ENCODE measurements at places on chromosomes 2 and 18.

DNA sequence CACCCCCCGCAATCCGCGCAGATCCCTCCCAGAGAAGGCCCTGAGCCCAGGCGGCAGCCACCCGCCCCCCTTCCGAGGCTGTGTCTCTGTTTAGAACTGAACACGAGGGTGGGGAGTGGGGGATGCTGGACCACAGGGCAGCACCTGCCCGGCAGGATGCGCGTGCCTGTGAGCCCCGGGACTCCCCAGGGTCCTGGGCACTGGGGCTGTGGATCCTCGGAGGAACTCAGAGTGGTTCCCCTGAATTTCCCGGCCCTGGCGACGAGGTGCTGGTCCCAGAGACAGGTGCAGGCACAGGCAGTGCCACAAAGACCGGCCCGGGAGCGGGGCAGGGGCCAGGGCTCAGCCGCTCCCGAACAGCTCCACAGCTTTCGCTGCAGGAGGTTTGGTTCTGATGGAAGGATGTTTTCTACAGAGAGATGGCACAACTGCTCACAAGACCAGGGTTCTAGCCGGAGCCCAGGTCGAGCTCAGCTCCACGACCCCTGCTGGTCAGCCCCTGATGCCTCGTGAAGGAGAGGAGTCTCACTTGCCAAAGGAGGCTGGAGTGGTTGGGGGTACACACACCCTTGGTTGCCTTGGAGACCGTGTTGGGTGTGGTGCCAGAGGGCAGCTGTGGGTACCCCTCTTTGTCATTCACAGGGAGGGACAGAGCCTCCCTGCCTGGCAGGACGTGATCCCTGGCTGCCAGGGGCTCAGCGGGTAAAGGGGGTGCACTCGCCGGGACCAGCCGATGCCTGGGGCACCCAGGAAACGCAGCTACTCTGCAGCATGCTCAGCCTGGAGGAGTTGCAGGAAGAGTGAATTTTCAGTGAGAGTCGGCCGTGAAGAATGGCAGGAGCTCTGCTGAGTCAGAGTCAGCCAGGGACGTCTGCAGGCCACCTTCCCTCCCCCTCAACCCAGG lies 4.4 kb upstream of the NEU4 start:
- no peak for DNase-seq

- no peak for DNase-seq
These were observed 147.7 kb downstream of the NETO1 start for GRCh38 chr18:72720116-72720515.

- DNase-seq, result no peak
These were observed 53.0 kb downstream of the CDCA7 start for GRCh38 chr2:173407646-173408045.

DNA sequence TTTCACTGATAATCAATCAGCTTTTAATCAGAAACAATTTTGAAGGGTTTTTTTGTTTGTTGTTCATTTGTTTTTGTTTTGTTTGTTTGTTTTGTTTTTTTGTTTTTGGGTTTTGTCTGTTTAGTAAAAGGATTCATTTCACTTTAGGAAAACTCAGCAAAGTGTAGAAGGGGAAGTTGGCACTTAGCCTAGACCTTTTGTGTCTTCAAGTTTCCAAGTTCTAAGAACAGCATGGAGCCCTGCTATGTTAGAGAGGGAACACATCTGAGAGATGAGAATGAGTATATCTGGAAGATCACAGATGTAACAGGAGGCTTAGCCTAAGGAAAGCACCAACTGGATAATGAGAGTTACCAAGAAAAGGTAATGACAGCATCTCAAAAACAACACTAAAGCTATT lies 501.5 kb downstream of the ERBB4 start:
- no peak for DNase-seq

DNA sequence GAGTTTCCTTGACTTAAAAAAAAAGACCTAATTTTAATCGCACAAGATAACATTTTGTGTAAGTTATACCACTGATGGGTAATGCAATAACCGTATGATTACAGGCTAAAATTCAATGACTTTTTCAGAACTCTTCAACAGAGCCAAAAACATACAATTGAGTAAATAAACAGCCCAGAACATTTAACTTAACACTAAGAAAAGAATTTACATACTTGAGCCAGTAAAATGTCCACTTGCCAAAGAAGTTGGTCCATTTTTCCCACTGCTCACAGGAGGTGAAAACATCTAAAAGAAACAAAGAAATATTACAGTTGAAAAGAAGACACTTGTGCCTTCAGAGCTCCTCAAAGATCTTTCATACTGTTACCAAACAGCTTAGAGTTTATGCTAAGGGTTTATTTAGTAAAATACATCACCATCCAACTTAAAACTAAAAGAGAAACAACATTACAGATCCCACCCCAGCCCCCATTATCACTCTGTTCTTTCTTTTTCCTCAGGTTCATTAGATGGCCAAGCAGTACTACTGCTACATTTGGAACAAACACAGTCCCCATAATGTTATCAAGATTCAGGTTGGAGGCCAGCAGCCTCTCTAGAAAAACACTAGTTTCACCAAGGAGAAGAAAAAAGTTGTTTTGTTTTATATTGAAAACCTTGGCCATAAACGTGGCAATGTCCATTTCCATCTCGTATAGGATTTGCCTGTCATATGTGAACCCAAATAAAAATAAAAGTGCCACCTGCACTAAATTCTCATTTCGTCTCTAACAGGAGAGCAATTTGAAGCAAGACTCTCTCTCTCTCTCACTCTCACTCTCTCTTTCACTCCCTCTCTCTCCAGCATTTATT lies 2.7 kb downstream of the TCF4 start:
- DNase-seq, result no peak

- DNase-seq, result no peak
These were observed 161.6 kb downstream of the DDX1 start for GRCh38 chr2:15753233-15753798.

DNA sequence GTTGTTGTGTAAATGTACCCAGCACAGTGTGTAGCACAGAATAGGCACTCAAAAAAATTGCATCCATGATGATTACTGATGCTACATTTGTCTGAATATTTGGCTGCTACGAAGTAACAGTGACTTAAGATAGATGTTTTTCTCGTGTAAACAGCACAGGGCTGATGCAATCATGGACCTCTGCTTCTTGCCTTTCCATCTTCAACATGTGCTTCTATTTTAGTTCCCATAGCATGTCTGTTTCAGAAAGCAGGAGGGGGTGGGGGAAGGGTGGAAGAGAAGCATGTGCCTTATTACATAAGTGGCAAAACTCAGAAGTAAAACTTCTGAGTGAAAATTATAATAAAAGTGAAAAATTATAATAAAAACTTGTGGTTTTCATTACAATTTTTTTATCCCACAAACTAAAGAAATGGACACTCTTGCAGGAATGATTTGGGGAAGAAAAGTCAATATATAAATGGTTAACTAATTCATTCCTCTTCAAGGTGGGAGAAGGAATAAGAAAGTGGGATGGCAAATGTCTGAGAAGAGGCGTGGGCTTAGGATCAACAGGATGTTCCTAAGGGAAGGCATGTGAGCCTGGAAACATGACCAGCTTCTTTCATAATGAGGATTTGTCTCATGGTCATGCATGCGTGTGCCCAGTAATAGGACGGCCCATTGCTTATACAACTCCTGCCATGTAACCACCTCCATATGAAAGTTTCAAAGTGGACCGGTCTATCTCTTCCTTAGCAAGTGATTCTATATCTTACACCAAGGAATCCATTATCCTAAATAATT lies 27.2 kb downstream of the CCBE1 start:
- DNase-seq, result peak; percentile 78

- no peak for DNase-seq
These were observed 783 bp downstream of the BUB1 start for GRCh38 chr2:110677080-110677479.

DNA sequence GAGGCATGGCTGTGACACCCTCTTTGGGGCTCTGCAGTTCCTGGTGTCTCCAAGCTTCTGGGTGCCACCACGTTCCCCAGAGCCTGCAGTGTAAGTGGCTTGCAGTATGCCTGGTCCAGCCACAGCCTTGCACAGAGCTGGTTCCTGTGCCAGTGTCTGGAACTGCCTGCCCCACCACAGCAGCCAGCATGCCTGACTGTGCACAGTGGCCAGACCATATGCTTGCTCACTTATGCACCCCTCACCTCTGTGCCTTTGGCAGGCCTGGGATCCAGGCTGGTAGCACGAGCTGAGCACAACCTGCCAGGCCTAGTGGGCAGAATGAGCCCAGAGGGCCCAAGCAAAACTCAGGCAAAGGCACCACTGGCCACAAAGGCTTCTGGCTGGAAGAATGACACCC lies 154.1 kb downstream of the DPP4 start:
- DNase-seq, result no peak

DNA sequence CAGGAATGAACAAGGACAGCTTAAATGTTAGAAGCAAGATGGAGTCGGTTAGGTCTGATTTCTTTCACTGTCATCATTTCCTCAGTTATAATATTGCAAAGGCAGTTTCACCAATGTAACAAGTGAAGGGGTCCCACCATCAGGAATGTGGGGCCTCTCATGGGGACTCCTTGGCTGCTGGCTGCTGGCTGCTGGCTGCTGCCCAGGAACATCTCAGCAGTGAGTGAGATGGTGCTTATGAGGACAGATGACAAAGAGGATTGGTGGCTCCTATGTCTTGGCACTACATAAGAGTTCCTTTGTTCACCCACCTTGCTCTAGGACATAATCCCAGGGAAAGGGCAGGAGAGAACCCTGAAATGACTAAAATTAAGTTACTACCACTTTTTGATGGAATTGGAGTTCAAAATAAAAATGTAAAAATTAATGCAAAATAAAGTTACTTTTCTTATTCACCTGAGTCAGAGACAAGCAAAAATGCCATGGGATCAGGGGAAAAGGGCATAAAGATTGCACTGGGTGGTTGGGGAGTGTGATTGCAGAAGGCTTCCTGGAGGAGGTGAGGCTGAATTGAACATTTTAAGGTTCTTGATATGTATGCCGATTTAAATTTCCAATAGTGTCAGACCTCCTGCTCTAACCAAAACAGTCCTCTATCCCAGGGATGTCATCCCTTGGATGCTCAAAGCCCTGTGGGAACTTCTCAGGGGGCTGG lies 23.4 kb downstream of the TMEM177 start:
- no peak for DNase-seq

GRCh38 chr2:110783196-110783873 lies 51.0 kb downstream of the ACOXL start:
- no peak for DNase-seq

DNA sequence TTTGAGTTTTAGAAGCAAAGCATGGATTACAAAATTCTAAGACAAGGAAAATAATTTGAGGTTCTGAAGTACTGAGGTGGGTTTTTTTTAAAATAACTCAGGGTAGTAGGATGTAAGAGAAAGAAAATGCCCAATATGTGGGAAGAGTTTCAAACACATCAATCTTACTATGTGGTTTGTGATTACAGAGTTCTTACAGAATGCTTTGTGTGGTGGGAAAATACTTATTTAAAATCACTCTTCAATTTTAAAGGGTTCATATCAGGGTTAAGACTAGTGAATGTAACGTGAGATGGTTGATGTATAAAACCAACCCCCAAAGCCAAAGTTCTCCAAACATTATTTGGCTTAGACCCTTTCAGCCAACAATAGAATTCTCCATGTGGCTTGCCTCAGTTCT lies 173.5 kb downstream of the UBE2E3 start:
- DNase-seq, result no peak

DNA sequence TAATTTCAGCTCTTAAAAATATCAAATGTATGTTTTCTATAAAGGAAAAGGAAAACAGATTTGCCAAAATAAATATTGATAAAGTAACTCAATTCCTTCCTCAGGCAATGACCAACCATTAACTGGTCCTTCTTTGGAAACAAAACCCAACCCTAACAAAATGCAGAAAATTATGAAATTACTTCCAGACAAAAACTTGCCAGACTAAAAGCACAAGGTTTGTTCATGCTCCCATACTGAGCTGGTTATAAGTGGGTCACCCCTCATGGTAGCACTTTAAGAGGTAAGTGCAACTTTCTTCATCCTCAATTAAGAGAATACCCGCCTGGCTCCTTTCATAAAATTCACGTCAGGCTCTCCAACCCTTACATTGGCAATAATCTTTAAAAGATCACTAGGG lies 31.1 kb upstream of the TTC32 start:
- no peak for DNase-seq

DNA sequence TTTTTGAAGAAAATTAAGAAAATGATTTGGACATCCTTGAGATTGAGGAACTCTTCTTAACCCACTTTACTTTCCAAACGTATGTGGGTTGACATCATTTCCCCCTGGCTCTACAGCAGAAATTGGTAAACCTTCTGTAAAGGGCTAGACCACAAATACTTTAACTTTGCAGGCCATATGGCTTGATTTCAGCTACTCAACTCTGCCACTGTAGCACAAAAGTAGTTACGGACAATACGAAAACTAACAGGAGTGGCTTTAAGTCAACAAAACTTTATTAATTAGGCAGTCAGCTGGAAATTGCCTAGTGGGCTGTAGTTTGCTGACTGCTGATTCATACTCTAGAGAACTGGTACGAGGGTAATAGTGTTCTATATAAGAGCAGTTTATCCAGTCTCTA lies 83.2 kb upstream of the DTNB start:
- DNase-seq, result no peak

GRCh38 chr2:210387074-210387473 lies 72.1 kb upstream of the MYL1 start:
- no peak for DNase-seq

DNA sequence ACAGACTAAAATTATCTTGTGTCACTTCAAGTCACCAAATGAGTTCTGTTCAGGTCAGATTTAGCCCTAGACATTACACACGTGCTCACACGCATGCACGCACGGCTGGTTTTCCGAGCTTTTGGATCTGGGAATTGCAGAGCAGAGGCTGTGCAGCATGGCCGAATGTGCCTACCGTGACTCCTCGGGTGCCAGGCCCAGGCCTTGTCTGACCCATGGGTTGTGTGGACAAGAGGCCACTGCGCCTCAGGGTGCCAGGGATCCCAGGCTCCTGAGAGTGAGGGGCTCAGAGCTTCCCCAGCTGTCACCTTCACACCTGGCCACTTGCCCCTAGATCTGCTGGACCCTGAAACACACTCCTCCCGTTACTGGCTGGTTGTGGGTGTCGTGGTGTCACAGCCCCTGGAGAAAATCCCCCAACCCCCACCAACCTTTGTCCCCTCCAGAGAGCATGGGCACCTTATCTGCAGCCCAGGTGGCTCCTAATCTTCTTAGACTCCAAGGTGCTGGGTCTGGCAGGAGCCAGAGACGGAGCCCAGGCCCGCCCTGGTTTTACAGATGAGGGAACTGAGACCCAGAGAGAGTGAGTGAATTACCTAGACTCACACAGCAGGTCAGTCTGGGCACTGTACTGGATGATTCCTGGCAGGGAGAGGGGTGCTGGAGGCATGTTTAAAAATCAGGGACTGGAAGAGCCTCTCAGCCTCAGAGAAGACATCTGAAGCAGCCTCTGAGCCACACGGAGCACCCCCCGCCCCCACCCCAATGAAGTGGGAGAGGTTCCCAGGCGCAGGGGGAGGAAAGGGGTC lies 56.8 kb downstream of the ATOH8 start:
- DNase-seq, result no peak

DNA sequence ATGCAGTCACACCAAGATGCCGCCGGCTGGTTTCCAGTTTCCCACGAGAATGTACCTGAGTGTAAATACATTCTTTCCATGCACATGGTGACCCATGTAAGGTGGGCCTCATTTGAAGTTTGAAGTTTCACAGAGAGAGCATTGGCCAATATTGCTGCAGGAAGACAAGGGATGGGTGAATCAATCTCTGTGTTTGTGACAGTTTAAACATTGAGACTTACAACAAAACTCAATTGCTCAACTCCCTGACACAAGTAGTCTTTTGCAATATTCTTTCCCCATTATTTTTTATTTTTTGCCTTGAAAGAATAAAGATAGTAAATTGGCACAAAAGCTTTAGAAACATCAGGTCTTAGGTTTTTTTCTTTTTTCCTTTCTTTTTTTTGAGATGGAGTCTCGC lies 5.1 kb downstream of the SERPINB2 start:
- DNase-seq, result no peak

GRCh38 chr2:237588044-237588696 lies 2.4 kb downstream of the RAB17 start:
- no peak for DNase-seq

All from IMR-90 (cell line).